Activated T-helper 2 cell treated with anti-CD3 and anti-CD28 coated beads, Interferon-gamma antibody, Interleukin-2, Interleukin-4, amounts not matched to agents 10 μg/mL and 5 μg/mL and 100 μg/mL, durations not matched to agents 14 hours and 24 hours and 36 hours (primary cell): ENCODE measurements at places on chromosomes 11 and 22. TPM values are rescaled to one million over a fixed set of nuclear protein-coding genes. Genes with fewer than 3 reads are reported as not detected.

NOX4 gene
- not detected in 2 replicates for total RNA-seq

SCGB1C1 gene
- total RNA-seq = not detected in 2 replicates

ELMOD1 gene
- total RNA-seq = not detected in 2 replicates

OR9G1 gene
- not detected in 2 replicates for total RNA-seq

TRIM29 gene
- total RNA-seq = not detected in 2 replicates

ACRV1 gene
- total RNA-seq = not detected in 2 replicates

OR52E8 gene
- total RNA-seq = not detected in 2 replicates

UNC93B1 gene
- 12.3 and 14.1 TPM in 2 replicates for total RNA-seq

- H3K4me1 ChIP-seq = no peaks in the 10 kb centered on the region
- no peak overlapping the region for H3K27ac ChIP-seq
- H3K36me3 ChIP-seq = no peaks in the 10 kb centered on the region
- peaks cover 8% of the 10 kb centered on the region for H3K27me3 ChIP-seq
Measured at GRCh38 chr22:32692371-32692770, 109.1 kb upstream of the TIMP3 start.

DNA sequence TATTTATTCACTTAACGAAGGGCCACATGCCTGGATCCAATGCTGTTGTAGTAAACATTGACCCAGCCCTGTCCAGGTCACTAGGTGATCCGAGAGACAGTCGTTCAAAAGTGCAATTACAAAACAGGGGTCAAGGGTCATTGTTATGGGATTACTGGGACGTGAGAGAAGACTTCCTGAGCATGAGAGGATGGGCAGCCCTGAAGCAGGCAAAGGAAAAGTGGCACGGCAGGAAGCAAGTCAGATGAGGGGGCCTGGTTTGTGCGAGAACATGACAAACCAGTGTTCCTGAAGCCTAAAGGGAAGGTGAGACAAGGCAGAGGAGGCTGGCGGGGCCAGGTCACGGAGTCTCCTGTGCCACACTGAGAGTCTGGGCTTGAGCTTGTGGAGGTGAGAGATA lies 15.8 kb upstream of the MMP20 start:
- no peak for DNase-seq
- H3K27ac ChIP-seq = no peak overlapping the region
- no peak overlapping the region for H3K4me3 ChIP-seq
- no peaks in the 10 kb centered on the region for H3K36me3 ChIP-seq

DNA sequence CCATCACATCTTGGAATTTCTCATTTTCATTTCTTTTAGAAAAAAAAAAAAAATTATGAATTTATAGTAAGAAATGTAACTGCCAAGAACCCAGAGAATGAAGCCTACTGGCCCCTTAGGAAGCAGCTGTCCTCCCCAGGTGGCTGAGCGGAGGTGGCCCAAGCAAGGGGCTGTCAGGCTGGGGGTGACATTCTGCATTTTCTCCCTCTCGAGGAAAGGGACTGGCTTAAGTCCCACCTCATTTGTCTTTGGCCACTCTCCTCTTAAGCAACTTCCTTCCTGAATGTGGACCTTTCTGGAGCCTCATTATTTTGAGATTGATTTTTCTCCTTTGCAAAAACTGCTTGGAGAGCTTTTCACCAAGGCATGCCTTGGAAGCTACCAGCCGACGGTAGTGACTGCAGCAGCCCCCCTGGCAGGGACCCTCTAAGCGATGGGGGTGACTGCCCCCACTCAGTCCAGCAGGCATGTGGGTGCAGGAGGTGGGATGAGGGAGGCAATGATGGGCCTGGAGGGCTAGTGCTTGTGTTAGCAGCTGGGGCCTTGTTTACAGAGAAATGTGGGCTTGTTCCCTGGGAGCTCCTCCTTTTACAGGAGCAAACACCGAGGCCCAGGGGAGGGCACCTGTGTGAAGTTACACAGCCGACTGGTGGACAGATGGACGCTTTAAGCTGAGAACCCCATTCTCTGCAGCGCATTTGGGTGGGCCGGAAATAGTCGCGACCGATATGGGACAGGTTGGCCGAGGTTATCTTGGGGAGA lies 111.7 kb downstream of the MORC2 start:
- no peaks in the 10 kb centered on the region for H3K4me1 ChIP-seq
- peak; percentile 1 for DNase-seq
- H3K27me3 ChIP-seq = no peaks in the 10 kb centered on the region
- no peak overlapping the region for H3K4me3 ChIP-seq
- H3K36me3 ChIP-seq = no peaks in the 10 kb centered on the region
- no peak overlapping the region for H3K27ac ChIP-seq

DNA sequence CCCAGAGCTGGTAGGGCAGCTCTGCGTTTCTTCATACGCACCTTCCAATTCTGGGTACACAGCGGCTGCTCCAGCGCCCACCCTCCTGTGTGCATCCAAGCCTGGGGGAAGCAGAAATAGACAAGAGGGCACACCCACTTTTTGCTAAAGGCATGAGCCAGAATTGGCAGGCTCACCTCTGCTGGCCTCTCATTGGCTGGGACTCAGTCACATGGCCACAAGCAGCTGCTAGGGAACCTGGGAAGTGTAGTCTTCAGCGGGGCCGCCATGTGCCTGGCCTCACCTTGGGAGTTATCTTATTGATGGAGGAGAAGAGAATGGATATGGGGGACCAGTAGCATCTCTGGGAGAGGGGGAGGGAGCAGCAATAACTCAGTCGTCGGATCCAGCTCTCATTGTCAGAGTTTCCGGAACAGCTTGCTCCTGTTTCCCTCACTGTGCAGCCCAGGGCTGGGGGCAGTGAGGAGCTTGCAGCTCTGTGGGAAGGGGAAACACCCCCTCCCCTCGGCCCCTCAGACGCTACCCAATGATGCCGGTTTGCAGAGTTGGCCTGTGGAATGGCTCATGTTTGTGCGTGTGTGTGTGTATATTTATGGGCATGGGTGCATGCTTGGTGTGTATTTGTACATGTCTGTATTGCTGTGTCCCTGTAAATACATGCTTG lies 11.8 kb upstream of the MIEF1 start:
- peaks cover 11% of the 10 kb centered on the region for H3K4me1 ChIP-seq
- peak overlapping the region; percentile 44 for H3K27ac ChIP-seq
- H3K27me3 ChIP-seq = no peaks in the 10 kb centered on the region
- peak; percentile 71 for DNase-seq

DNA sequence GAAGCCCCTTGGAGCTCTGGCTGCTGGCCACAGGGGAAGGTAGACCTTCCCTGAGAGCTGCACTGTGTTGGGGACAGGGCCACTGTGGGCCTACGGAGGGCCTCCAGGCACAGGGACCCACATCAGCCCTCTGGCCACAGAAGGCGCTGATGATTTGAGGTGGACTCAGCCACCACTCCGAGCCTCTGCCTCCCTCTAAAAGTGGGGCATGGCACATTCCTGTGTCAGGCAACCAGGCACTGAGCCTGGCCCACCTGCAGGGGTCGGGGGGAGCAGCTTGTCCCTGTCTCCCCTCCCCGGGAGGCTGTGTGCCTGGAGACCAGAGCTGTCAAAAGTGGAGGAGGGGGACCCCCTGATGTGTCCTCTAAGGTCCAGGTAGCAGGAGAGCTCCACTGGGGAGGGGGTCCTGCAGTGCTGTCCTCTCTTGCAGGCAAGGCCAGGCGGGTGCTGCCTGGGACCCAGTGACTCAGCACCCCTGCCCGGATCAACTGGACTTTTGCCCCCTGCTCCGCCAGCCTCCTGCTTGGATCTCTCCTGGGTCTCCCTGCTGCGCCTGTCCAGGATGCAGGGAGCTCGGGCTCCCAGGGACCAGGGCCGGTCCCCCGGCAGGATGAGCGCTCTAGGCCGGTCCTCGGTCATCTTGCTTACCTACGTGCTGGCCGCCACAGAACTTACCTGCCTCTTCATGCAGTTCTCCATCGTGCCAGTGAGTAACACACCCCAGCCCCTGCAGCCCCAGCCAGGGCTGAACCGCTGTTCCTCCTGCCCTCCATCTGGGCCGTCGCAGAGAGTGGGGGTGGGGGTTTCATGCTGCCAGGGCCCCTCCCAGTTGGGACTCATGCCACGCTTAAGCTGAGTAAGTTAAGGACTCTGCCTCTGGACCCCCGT lies 17.5 kb upstream of the CDKN1C start:
- peak overlapping the region; percentile 74 for H3K4me3 ChIP-seq
- H3K4me1 ChIP-seq = peaks cover 32% of the 10 kb centered on the region
- no peak for DNase-seq

DNA sequence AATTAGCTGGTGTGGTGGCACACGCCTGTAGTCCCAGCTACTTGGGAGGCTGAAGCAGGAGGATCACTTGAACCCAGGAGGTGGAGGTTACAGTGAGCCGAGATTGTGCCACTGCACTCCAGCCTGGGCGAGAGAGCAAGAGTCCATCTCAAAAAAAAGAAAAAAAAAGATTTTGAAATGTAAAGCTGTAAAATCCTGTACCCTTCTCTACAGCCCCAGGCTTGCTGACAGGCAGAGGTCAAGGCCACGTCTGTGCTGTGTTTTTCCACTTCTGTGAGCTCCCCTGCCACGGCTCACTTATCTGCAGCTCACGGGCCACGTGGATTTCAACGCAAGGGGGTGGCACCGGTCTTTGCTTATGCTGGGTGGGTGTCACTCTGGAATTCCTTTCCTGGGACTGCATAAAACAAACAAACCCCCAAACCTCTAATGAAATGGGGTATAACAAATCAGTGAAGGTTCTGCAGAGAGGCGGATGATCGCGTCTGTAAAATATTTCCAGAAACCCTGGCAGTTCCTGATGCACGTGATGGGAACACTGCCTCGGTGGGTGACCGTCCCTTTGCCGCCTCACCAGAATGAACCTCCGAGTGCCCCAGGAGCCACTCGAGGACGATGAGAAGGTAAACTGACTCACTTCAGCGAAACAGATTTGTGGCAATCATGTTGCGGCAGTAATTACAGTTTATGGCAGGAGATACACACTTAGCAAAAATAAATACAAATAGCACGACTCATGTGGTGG lies 44.0 kb upstream of the ATXN10 start:
- DNase-seq = no peak
- no peak overlapping the region for H3K27ac ChIP-seq
- no peak overlapping the region for H3K4me3 ChIP-seq

- H3K27me3 ChIP-seq = peaks cover 5% of the 10 kb centered on the region
- H3K4me1 ChIP-seq = peaks cover 16% of the 10 kb centered on the region
- no peak for DNase-seq
Measured at GRCh38 chr11:64656862-64657261, 65.8 kb downstream of the SLC22A12 start.

- H3K4me3 ChIP-seq = no peak overlapping the region
- peaks cover 7% of the 10 kb centered on the region for H3K4me1 ChIP-seq
- no peaks in the 10 kb centered on the region for H3K27me3 ChIP-seq
- no peak overlapping the region for H3K27ac ChIP-seq
Measured at GRCh38 chr11:108034034-108034433, 25.3 kb downstream of the CUL5 start.

GRCh38 chr22:19082101-19082500 lies 40.1 kb downstream of the DGCR2 start:
- no peaks in the 10 kb centered on the region for H3K4me1 ChIP-seq
- no peak for DNase-seq
- no peak overlapping the region for H3K4me3 ChIP-seq
- peaks cover 13% of the 10 kb centered on the region for H3K36me3 ChIP-seq

GRCh38 chr22:46730568-46731245 lies 7.3 kb downstream of the CERK start:
- H3K27me3 ChIP-seq = no peaks in the 10 kb centered on the region
- peaks cover 27% of the 10 kb centered on the region for H3K4me1 ChIP-seq
- H3K27ac ChIP-seq = peak overlapping the region; percentile 46
- no peak overlapping the region for H3K4me3 ChIP-seq
- DNase-seq = no peak

GRCh38 chr11:47980088-47980906 lies at the start of gene PTPRJ:
Gene PTPRJ (plus strand): TSS chr11:47980559. CDS start chr11:47980913, 354 bp downstream.
- peaks cover 10% of the 10 kb centered on the region for H3K27me3 ChIP-seq
- H3K27ac ChIP-seq = peak within 1 kb of the TSS; percentile 34

- no peaks in the 10 kb centered on the region for H3K36me3 ChIP-seq
- H3K27ac ChIP-seq = no peak overlapping the region
- H3K4me1 ChIP-seq = no peaks in the 10 kb centered on the region
- H3K27me3 ChIP-seq = peaks cover 4% of the 10 kb centered on the region
- no peak for DNase-seq
Measured at GRCh38 chr11:45193695-45194094, 47.3 kb downstream of the PRDM11 start.
